Stimulated activated CD8-positive, alpha-beta memory T cell treated with anti-CD3 and anti-CD28 coated beads, Interleukin-7, amount 100 ng/mL, for 1 hour (primary cell): ENCODE measurements at places on chromosomes 1 and 21.

DNA sequence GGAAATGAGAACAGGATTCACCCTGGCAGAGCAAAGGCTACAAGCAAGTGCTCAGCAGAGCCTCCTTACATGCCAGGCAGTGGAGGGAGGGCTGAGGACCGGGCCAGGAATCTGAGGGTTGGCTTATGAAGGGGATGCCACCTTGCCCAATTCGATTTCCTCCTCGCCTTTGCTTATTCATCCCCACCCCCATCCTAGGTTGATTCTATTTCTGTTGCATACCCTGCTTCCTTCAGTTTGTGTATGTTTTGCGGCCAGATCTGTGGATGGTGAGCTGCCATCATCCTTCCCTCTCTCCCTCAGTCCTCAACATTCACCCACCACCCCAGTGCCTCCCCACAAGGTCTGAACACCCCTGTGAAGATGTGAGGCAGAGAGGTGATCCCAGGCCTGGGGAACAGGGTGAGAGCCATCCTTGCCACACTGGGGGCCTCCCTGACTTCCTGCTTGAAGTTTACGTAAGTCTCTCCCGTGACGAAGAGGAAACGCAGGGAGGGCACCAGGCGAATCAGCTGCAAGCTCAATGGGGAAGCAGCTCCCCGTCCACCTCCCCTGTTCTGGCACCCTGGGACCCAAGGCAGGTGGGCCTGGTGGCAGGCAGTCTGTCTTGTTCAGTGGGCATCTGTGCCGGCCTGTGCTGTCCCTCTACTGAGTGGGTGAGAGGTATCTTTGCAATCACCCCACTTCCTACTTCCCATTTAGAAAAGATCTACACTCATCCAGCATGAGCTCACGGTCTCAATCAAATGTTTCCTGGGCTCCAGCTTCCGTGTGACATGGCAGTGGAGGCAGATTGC is 50.6 kb upstream of the CNTN2 start:
- DNase-seq = no peak

DNA sequence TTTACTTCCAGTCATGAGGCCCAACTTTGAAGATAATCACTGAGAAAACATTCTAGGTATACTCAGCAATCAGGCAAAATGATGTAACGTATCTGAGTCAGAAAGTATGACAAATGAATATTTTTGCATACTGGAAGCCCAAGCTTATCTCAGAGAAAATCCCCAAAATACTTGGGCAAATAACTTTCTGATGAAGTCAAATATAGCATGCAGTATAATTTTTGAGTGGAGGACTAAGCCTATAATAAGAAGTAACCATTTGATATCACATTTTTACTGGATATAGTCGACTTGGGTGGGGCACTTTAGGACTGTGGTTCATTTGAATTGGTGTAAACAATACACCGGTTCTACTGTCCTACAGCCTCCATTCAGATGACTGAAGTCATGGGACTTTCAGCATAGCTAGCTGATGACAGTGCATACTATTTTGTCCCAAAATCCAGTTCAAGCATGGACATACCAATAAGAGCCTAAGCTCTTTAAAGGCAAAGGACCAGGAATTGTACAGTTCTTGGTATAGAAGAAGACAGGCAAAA is 2.3 kb upstream of the GADD45A start:
- no peak for DNase-seq

GRCh38 chr1:239443361-239443760 is 57.0 kb downstream of the CHRM3 start:
- no peak for DNase-seq

- no peak for DNase-seq
These were observed 311.3 kb upstream of the ZP4 start for GRCh38 chr1:238201992-238202391.

DNA sequence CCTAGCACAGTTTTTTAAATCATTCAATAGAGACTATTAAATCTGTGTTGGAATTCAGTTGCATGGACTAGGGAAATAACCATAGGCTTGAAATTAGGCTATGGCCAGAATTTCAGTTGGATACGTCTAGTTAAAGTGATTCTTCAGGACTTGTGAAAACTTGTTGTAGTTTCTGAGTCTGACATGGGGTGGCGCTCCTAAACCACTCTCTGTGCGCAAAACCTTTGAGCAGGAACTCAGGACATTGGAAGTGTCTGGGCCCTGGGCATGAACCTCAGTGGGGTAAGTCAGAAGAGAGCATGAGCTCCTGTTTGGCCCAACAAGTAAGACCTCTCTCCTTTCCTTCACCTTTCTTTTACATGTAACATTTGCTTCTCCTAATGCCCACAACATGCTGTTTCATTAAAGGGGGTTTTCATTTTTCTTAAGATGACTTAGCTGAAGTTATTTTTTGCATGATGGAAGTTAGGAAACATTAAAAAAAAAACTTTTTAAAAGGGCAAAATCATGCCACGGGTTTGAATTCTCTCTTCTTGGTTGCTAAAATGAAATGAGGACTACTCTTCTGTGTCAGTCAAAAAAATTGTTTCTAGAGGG is 17.1 kb upstream of the CCDC190 start:
- no peak for DNase-seq

DNA sequence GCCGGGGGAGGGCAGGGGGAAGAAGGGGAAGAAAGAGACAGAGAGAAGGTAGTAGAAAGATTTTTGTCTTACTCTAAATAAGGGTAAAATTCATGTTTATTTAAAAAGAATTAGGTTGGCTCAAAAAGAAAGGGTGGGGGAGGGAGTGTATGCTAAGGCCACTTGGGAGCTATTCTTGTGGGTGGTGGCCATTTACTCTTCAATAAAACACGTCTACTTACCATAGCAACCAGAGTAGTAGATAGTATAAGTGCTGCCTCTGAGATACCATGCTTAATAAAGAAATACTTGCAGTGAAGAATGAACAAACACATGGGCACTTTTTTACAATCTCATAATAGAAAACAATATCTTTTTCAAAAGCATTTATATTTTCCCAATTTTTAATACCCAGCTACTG is 538.1 kb upstream of the PTBP2 start:
- no peak for DNase-seq

DNA sequence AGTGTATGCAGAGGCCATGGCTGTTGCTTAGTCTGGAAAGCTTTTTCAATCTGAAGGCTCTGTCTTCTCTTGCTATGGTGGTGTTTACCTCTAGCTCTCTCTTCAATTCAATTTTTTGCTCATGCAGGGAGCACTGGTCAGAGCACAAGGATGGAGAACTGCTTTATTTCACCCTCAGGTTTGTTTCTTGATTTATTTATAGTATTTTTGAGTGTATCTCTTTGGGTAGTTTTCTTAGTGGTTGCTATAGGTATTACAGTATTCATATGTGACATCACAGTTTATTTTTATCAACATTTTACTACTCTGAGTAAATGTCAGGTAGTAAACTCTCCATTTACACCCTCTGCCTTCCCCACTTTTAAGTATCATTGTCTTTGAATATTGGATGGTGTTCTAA is 147.9 kb downstream of the RASAL2 start:
- DNase-seq = no peak

DNA sequence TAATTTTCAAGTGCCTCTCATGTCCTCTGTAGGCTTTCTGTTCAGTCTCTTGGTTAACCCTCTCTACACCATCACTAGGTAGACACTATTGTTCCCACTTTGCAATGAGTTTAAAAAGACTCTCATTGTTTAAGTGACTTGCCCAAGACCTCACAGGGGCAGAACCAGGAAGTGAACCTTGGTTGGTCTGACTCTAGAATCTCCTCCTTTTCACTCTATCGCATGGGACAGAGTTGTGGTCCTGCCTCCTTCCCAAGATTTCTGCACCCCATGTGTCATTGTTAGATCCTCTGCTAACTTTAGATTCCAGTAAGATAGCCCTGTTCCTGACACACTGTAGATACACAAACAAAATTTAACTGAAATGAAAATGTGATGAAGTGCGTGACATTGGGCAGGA is 481.7 kb upstream of the USP24 start:
- DNase-seq = no peak

DNA sequence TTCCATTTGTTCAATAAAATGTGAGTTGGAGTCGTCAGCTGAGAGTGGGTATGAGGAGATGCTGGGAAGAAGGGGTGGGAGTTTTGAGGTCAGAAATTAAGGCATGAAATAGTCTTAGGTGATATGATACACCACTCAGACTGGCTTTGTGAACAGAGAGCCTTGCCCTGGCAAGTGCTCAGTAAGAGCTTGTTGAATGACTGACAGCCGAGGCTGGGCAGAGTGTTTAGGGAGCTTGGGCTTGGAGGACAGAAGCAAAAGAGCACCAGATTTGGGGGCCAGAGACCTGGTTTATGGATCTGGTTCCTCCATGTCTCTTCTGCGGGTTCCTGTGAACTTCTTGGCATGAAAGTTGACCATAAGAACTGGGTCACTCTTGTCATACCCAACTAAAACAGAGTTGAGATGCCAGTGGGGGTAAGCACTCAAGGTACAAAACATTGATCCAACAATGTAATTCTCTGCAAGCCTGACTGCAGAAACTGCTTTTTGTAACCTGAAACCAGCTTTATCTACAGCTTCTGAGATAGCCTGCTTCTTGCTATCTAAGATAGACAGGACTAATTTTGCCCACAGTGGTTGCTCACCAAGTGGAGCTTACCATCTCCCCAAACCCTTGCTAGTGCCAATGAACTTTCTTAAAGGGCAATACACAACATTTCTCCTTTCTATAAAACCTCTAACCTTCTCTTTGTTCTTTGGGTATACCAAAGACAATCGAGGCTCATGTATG is 126.4 kb downstream of the TENT5C start:
- DNase-seq = no peak

- DNase-seq = no peak
These were observed 86.8 kb upstream of the SERBP1 start for GRCh38 chr1:67517046-67517445.

GRCh38 chr1:200245473-200245872 is 164.4 kb downstream of the ZNF281 start:
- no peak for DNase-seq

DNA sequence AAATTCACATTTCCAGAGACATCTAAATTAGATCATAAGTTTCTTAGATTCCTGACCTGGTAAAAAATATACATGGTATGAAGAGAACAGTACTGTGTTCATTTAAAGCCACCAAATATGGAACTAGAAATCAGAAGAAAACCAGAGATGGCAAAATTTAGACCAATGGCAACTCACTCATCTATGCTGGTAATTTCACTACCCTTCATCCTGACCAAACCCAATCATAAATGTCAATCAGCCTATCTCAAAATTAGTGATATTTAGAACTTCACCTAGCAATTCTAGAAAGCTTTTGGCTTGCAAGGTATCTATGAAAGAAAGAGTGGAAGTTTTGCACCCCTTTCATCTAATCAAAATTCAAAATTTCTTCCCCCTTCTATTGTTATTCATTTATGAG is 107.7 kb downstream of the NIBAN1 start:
- DNase-seq = no peak

- no peak for DNase-seq
These were observed 8.8 kb downstream of the UBE2J2 start for GRCh38 chr1:1264868-1265272.

DNA sequence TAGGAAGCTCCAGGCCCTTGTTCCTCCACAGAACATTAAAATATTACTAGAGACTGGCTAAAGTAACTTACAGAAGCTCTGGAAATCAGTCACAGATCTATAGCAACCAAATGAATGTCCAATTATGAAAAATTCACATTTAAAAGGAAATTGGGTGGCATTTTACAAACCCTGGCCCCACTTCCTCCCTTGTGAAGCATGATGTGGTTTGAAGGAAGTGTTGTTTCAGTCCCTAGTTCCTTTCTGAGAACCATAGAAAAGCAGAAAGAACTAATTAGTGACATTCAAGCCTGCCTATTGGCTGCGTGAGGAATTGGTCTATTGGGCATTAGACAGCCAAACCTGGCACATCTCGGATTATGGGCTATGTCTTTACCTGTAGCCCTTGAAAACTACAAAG is 649.7 kb upstream of the NEGR1 start:
- DNase-seq = no peak

- no peak for DNase-seq
These were observed 79.0 kb upstream of the KRTAP19-8 start for GRCh38 chr21:31117128-31117916.

- no peak for DNase-seq
These were observed 11.7 kb upstream of the FCMR start for GRCh38 chr1:206933333-206933945.
